Activated CD4-positive, alpha-beta T cell treated with anti-CD3 and anti-CD28 coated beads for 24 hours (primary cell): ENCODE measurements at places on chromosomes 5 and 9.
A peak's percentile ranks its signal among the peaks of the same experiment; 100 is the strongest.

DNA sequence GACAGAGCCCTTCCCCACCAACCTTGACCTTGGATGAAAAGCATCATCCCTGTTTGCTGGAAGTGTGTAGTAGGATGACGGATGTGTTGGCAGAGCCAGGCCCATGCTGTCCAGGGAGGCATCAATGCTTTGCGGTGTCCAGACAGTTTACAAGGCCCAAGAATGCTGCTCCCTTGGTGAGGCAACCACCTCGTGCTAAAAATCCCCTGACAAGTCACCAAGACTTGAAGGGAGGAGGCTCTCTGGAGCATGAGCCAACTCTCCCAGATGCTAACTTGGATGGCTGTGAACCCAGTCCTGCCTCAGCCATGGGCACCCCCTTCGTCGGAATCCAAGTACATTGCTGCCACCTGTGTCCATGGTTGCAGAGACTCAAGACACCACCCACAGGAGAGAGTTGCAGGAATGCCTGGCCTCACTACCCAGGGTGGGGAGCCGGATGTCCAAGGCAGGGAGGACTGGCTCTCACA, 9.5 kb upstream of the NKD2 start:
- DNase-seq = no peak

GRCh38 chr5:141850244-141850768, 27.9 kb downstream of the PCDH1 start:
- no peak for DNase-seq

- no peak for DNase-seq
Observed at GRCh38 chr5:33812746-33813145, 79.0 kb downstream of the ADAMTS12 start.

GRCh38 chr9:120934281-120934680, 7.7 kb upstream of the TRAF1 start:
- no peak for DNase-seq

- no peak for DNase-seq
Observed at GRCh38 chr9:129185991-129186390, 7.9 kb upstream of the IER5L start.

- no peak for DNase-seq
Observed at GRCh38 chr9:110276781-110277180, 20.5 kb upstream of the TXN start.

DNA sequence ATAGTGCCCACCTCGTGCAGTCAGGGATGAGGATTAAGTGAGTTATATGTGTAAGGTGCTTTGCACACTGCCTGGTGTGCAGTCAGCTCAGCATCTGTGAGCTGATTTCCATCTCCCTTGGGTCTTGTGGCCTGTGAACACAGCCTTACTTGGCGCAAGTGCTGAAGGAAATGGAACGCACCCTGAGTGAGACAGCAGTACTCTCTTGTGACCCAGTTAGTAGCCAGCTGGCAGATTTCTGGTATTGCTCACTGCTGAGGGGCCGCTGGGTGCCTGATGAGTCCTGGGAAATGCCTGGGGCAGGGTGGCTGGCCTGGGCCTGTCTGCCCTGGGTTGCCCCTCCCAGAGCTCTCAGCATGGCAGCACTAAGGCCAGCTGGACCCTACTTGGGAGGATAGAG, 90.9 kb upstream of the BOD1 start:
- DNase-seq = no peak

DNA sequence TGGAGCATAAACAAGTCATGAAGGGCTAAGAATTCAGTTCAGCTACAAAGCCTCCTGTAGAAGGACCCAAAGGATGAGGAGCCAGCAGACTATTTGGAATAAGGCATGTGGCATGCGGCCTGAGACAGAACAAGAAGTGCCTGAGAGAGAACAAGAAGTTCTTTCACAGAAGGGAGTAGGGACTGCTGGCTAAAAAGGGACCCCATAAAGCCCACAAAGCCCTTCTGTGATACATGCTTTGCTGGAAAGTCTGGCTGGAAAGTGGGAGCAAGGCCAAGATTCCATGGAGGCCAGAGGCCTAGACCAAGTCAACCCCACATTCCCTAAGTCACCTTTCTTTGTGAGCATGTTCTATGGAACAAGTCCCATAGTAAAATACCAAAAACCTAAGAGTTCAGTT, 35.9 kb upstream of the UBAP2 start:
- DNase-seq = no peak

DNA sequence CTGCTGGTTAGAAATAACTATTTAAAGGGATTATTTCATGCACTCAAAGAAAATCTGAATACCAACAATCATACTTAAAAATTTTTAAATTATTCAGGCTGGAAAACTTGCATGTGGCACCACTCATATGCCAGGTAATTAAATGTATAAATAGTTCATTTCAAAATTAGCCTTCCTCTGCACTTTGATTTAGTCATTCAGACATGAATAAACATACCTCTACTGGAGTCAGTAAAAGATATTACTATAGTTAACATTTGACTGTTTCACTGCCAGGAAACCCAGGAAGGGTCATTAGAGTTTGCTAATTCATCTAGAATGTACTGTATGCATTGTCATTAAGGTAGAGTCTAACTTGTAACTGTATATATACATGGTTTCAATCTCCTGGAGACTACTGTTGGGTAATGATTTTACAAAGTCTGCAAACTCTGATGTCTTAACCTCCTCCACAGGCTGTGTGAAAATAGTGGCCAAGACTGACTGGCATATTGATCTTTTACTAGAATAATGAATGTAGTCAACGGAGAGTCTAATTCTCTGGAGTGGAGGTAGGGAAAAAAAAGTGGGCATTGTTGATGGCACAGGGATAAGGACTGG, 43.7 kb downstream of the TEX10 start:
- DNase-seq = no peak

- DNase-seq = peak; percentile 81
Observed at GRCh38 chr5:138459311-138459933, 5.9 kb upstream of the EGR1 start.

GRCh38 chr9:34559624-34560455, 29.7 kb downstream of the CNTFR start:
- DNase-seq = no peak
